Glutamatergic neuron (in vitro differentiated cells): ENCODE measurements at places on chromosomes 7 and 10.

- DNase-seq = no peak
These were observed 60.1 kb upstream of the NFE2L3 start for GRCh38 chr7:26091933-26092332.

GRCh38 chr7:75567948-75568595, 76.0 kb downstream of the SPDYE5 start:
- DNase-seq = no peak

DNA sequence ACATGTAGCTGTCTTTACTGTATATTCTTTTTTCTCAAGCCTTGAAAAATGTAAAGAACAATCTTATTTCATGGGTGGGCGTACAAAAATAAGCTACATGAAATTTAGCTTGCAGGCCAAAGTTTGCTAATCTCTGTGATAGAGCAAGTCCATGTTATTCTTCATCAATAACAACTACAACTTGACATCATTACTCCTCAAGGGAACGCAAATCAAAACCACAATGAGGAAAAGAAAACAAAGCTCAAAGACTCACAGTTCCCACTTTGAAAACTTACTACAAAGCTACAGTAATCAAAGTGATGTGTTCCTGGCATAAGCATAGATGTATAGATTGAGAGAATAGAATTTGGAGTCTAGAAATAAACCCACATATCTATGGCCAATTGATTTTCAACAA, 62.5 kb downstream of the GNA12 start:
- DNase-seq = no peak

DNA sequence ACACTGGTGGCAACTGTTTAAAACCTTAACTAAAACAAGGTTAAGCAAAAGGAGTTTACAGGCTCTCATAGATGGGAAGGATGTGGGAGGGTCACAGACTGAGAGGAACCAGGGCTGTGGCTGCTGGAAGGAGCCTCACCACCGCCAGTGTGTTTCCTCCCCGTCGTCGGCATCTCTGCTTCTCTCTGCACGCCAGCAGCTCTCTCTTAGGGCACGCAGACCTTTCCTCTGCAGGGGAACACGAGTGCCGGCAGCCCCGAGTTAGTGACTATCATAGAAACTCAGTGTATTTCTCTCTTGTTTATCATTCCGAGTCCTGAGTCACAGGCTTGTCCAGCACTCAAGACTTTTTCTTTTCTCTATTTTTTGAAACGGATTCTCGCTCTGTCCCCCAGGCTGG, 8.1 kb upstream of the SH2D4B start:
- no peak for DNase-seq

- no peak for DNase-seq
These were observed 35.8 kb downstream of the ZFAND2A start for GRCh38 chr7:1124164-1124563.

DNA sequence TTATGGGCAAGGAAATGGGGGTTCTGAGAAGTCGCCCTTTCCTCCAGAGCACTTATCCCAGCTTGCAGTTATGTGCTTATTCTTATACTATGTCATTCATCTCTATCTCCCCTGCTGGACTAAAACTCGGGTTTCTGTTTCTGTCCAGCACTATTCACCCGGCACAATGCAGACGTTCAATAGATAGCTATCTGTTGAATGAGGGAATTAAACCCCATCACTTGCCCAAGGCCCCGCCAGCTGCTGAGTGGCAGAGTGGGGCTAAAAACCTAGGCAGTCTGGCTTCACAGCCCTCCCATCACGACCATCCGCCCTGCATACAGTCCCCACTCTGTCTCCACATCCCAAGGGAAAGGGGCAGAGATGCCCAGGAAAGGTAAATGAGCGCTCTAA, 5.4 kb downstream of the SLIT1 start:
- DNase-seq = no peak
